ENCODE measurements at places on chromosomes 6 and 20.

GRCh38 chr20:16810216-16810615 lies 62.1 kb downstream of the OTOR start:
- no peak for DNase-seq

DNA sequence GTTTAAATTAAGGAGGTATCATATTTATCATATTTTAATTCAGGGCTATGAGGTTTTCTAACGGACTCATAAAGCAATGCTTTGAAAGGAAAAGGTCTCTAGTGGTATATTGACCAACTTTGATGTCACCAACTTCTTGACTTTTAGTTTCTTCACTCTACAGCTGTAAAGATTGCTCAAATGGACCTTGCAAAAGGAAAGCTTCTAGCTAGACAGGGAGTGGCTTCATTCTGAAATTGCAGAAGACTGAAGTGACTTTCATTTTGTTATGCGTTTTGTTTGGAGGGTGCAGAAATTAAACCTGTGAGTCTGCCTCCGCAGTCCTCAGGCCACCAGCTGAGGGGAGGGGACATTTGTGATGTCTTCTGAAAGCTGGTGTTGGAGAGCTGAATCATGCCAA lies 95.7 kb downstream of the SLC24A3 start:
- peak; percentile 74 for DNase-seq

- DNase-seq: no peak
Measured at GRCh38 chr20:1861347-1861976, 33.7 kb upstream of the SIRPA start.

GRCh38 chr20:51385646-51386530 lies 156.6 kb downstream of the NFATC2 start:
- peak; percentile 53 for DNase-seq

GRCh38 chr6:5672581-5673011 lies 334.1 kb downstream of the NRN1 start:
- no peak for DNase-seq

DNA sequence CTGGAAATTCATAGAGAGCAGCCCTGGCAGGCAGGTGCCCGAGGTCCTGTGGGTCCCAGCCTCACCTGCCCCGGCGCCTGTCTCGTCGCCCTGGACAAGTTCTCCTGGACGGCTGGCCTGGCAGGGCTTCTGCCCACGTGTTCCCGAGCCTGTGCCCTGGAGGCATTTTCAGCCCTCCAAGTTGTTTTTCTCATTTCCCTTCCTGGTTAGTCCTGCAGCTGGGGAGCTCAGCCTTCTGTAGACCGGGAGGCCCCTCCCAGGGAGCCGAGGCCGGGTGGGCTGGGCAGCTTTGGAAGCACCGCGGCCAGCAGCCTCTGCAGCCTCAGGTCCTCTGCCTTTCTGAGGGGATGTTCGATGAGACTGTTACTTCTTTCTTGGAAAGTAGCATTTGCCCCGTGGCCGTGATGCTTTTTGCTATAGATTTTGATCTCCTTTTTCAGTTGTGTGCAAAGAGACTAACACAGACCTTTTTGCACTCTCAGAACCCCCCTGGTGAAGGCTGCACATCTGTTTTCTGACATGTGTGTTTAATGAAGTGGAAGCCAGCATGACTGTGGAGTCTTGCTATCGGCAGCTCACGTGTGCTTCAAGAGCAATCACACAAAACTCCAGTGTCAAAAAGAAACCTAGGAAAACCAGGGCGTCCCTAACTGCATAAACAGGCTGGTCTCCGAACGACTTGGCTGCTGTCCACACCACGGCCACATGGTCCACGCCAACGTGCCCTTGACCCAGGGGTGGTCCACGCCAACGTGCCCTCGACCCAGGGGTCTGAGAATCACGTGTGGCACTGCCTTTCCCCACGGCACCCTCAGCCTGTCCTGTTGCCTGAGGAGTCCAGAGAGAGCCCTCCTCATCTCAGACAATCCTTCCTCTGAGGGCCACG lies 207.5 kb downstream of the SMOC2 start:
- no peak for DNase-seq

DNA sequence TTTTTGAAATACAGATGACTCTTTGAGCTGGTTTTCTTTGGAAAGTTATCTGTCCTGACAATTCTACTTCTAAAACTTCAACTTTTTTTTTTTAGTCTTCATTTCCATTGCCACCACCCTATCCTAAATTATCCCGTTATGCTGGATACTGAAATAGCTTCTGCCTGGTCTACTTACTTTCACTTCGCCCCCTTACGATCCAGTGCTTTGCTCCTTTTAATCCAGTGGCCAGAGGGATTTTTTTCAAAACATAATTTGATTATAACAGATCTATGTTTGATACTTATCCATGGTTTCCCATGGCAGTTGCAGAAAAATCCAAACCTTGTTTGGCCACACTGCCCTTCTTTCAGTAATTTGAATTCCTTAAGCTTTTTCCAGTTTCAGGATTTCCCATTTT lies 27.4 kb downstream of the ASXL1 start:
- no peak for DNase-seq

- DNase-seq: no peak
Measured at GRCh38 chr20:8293750-8294149, 161.7 kb downstream of the PLCB1 start.

DNA sequence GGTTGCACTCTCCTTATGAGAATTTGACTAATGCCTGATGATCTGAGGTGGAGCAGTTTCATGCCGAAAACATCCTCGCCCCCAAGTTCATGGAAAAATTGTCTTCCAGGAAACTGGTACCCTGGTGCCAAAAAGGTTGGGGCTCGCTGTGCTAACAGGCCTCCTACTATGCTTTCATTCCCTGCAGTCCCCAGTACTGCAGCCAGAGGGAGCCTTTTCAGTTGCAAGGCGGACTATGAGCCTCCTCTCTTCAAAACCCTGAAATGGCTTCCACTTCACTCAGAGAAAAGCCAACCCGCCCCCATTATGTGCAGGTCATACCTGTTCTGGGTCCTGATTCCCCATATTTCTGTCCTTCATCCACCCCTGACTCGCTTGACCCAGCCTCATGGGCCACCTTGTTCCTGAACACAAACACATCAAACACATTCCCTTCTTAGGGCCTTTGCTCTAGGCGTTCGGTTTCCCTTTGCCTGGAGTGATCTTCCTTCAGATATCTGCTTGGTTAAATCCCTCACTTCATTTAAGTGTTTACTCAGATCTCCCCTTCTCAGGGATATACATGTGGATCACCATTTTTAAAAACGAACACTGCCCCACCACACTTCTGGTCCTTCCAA lies 173.7 kb downstream of the PHACTR1 start:
- DNase-seq: peak; percentile 35

DNA sequence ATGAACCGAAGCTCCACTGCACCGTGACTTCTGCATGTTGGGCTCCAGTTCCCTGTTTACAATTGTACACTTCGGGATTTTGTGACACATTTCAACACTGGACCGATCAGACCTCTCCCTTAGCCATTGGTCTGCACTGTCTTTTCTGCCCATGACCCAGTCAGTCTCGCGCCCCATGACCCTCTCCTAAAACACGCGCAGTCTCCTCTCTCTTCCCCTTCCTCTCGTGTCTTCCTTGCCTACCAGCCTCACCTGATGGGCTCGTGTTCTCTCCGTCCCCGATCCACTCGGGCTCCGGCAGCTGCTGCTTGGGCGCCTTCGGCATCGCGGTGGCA lies 535 bp upstream of the ABCF1 start:
- DNase-seq: peak; percentile 48

GRCh38 chr6:160427312-160428068 lies 79.3 kb downstream of the SLC22A3 start:
- DNase-seq: no peak

DNA sequence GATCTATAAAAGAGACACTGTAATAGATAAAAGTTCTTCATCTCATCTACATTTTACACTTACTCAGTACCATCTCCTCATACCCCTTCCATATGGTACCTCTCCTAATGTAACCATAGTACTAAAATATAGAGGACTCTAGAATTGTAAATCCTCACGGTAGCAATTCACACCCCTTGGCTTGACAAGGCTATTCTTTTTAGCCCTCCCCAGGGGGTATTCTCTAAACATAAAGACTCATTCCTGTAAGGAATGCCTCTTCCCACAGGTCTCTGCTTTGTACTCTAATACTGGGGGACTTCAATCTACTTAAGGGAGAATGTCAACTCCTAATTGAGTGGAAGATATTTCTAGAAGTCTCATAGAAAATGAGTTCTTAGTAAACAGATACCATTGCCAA lies 85.9 kb downstream of the VIP start:
- no peak for DNase-seq

DNA sequence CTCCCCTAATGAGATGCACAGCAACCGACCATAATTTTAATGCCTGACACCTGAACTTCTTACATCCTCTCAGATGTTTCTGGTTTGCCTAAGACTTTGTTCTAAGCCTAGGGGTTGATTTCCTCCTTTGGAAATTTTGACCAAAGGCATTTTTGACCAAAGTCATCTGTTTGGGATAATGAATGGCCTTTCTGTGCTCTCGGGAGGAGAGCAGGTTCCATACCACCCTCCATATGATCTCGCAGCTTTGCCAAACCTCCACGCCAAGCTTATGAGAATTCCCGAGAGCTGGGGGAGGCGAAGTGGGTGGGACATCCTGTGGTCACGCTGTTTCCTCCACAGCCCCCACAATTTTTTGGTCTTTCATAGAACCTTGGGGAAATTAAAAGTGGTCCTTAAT lies 91.7 kb downstream of the SCML4 start:
- no peak for DNase-seq

GRCh38 chr6:35668096-35668495 lies 20.6 kb downstream of the FKBP5 start:
- DNase-seq: no peak

GRCh38 chr6:134821397-134821796 lies 128.5 kb downstream of the ALDH8A1 start:
- DNase-seq: no peak

- DNase-seq: no peak
Measured at GRCh38 chr20:11851646-11852045, 66.0 kb upstream of the BTBD3 start.

DNA sequence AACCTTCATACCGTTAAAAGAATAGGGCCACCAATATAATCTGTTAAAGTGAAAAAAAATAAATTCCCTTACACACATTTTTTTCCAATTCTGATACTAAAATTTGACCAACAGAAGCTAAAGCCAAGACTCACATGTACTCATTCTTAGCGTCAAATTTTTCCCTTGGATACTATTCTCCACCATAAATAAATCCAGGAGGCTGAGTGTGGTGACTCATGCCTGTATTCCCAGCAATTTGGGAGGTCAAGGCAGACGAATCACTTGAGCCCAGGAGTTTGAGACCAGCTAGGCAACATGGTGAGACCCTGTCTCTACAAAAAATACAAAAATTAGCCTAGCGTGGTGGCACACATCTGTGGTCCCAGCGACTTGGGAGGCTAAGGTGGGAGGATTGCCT lies 43.9 kb downstream of the SCML4 start:
- no peak for DNase-seq

DNA sequence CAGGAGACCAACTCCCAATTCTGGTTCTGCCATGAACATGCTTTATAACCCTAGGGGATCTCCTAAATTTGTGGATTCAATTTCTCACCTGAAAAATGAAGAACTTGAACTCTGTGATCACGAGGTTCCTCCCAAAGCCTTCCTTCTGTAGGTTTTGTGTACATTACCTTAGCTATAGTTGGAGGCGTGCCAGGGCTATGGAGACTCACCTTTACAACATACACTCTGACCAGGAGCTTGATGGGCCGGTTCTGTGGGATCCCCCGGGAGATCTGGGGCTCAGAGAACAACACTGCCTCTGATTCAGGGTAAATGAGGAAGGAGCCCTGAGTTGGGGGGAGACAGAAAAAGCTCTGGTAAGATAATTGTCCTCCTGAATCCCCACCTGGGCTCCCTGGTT lies 34.1 kb downstream of the ERGIC3 start:
- DNase-seq: no peak

DNA sequence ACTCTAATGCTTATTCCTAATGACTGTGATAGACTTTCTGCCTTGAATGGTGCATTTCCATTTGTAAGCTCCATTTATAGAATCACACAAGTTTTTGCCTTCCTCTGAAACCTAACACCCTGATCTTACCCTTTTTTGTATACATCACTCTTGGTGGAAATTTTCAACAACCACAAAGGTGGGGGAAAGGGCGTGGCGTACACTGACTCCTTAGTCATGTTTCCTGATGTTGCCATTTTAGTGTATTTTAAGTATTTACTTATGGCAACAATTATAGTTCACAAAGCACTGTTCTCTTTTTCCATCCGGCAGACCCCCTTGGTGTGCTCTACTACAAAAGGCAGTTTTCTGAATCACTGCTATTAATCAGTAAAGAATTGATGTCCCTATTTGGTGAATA lies 92.0 kb downstream of the ATXN1 start:
- peak; percentile 38 for DNase-seq

- DNase-seq: peak; percentile 58
Measured at GRCh38 chr20:25623225-25623735, 534 bp downstream of the NANP start.

DNA sequence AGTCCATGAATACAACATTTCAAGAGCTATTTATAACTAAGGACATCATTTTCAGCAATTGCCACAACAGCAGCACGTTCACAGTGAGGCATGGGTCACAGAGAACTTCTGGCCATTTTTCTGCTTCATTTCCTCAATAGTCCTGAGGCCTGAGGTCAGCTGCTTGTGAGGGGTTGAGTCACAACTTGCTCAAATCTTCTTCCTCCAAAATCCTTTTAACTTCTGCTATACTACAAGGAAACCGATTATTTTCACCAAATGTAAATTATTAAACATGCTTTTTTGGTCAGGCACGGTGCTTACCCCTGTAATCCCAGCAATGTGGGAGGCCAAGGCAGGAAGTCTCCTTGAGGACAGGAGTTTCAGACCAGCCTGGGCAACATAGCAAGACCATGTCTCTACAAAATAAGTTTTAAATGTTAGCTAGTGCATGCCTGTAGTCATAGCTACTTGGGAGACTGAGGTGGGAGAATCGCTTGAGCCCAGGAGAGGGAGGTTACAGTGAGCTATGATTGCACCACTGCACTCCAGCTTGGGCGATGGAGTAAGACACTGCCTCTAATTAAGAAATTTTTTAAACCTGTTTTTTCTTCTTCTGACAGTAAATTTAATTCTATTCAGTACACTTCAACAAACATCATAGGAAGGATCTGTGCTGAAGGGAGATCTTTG lies 11.1 kb upstream of the SLC16A10 start:
- peak; percentile 39 for DNase-seq

DNA sequence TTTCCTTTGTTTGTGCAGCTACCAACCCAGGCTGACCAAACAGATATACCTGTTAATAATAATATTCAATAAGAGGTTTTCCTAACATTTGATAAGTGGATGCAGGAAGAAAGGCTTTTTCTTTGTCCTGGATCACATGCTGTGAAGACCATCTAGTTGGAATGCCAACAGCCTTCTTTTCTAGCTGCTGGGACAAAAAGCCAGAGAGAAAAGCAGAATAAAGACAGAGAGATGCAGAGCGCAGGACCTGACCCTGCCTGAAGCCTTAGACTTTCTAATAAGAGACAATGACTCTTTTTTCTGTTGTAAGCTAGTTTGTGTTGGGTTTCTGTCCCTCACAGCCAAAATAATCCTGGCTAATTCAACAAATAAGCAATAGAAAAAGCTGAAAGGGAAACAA lies 308.2 kb downstream of the PHF3 start:
- DNase-seq: no peak

- peak; percentile 70 for DNase-seq
Measured at GRCh38 chr6:163984124-163984936, 569.8 kb downstream of the QKI start.

- DNase-seq: no peak
Measured at GRCh38 chr6:104729433-104729832, 130.3 kb downstream of the HACE1 start.

Measured in NB4 (cell line).